ENCODE measurements at places on chromosomes 4 and X.

DNA sequence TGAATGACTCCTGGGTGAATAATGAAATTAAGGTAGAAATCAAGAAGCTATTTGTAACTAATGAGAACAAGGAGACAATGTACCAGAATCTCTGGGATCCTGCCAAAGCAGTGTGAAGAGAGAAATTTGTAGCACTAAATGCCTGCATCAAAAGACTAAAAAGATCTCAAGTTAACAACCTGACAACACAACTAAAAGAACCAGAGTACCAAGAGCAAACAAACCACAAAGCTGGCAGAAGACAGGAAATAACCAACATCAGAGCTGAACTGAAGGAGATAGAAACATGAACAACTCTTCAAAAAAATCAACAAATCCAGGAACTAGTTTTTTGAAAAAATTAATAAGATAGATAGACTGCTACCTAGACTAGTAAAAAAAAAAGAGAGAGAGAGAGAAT is 8.4 kb downstream of the CFAP299 start:
- no peak for DNase-seq

- DNase-seq, result no peak
Measured at GRCh38 chr4:138901177-138901576, 114.4 kb upstream of the NOCT start.

DNA sequence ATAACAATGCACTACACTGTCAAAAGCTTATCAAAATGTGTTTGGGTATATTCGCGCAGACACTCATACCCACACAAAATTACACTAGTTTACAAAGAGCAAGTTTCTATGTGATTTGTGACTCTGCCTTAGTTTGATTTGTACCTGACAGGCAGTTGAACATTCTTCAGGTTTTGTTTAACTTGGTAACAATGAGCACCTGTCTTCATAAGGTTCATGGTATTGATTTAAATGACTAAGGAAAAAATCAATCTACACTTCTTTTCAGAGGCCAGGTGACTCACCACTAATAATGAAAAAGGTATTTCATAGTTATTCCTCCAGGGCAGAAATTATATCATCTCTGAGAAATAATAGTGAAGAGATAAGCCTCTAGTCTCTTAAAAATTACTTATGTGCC is 1114.6 kb upstream of the AGA start:
- DNase-seq, result no peak

DNA sequence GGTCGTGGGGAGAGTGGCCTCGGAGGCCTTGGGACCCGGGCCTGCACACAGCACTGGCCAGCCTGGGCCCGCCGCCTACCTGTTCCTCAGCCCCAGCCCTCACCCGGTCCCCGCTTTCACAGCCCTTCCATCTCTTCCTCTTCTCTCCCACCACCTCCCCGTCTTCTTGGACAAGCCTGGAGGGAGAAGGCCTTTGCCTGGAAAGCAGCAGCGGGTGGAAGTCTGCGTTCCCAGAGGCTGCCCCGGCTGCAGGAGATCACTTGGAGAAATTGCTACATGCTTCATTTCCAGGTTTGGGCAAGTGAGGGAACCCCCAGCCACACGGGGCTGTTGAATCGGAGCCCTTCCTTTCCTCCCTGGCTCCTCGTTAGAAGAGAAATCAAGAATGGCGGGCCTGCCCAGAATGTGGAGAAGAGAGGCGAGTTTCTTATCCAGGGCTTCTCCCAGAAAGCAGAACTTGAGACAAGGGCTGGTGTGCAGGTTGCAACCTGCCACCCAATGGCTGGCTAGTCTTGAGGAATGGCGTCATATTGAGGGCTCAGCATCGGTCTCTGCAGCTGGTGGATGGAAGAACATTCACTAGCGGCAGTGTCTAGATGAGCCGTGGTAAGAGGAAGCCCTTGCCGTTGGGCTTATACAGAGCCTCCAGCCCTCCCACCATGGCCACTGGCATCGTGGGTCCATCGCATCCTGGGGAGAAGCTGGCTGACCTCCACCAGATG is 1.2 kb upstream of the PDZD4 start:
- no peak for DNase-seq

DNA sequence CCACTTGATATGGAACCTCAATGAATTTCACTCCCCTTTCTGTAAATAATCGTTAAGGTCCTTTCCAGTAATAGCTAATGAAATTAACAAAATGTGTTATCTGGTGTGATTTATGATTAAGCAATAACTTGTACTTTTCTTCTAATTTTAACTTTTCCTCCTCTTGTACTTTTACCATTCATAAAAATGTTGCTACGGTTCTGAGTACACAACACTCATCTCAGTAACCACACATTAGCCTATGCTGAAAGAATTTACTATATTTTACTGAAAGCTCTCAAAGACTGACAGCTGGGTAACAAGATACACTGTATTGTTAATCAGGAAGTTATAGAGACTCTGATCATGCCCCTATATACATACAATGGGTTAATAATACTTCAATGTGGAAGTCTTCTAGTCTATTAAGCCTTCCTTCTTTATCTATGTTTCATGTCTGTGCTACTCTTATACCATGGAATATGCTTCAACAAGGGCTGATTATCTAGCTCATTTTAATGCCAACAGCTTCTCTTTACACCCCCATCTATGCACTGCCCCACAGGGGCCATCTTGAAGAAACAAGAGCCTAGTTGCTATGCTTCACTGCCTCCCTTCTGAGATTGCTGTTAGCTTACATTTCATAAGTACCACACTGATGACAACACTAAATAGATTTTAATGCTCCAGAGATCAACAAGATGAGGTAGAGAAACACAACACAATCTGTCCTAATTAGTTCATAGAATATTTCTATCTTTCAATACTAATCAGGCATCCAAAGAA is 39.1 kb downstream of the LAMP2 start:
- DNase-seq, result no peak

DNA sequence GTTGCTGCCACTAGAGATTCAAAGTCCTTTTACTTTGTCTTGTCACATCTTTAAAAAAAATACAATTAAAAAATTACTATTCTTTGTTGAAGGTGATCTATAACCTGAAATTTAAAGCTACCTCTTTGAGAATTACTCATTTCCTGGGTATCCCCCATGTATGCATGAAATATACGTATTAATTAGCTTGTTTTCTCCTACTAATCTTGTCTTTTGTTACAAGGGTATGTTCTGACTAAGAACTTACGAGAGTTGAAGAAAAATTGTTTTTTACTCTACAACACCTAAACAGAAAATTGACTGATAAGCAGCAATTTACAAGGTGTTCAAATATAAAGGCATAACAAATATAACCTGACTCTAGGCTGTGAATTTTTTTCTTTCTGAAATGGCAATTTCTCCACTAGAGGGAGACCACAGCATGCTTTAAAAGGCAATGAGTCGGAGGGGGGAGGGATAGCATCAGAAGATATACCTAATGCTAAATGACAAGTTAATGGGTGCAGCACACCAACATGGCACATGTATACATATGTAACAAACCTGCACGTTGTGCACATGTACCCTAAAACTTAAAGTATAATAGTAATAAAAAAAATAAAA is 249.6 kb downstream of the OPHN1 start:
- no peak for DNase-seq

- DNase-seq, result no peak
Measured at GRCh38 chr4:75790024-75790423, 65.6 kb downstream of the USO1 start.

GRCh38 chr4:47462799-47463234 is 685 bp downstream of the COMMD8 start:
- no peak for DNase-seq

- DNase-seq, result no peak
Measured at GRCh38 chr4:146472404-146472803, 49.3 kb downstream of the SLC10A7 start.

- no peak for DNase-seq
Measured at GRCh38 chrX:46204721-46205422, 340.3 kb downstream of the ZNF674 start.

DNA sequence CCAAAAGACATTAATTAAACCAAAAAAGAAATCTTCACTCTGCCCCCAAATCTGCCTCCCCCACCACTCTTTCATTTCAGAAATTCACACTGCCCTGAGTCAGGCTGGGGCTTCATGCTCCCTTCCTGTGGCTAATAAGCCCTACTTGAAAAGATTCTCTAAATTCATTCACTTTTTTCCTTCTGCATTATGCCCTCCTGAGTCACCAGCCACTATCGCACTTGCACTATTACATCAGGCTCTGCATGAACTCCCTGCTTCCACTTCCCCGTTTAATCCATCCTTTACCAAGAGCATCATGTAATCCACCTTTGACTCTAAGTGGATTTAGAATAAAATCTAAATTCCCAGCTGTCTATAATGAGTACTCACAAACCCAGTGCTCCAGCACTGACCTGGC is 295.4 kb upstream of the KLF3 start:
- DNase-seq, result peak; percentile 53

GRCh38 chrX:16039363-16039762 is 84.0 kb upstream of the GRPR start:
- no peak for DNase-seq

DNA sequence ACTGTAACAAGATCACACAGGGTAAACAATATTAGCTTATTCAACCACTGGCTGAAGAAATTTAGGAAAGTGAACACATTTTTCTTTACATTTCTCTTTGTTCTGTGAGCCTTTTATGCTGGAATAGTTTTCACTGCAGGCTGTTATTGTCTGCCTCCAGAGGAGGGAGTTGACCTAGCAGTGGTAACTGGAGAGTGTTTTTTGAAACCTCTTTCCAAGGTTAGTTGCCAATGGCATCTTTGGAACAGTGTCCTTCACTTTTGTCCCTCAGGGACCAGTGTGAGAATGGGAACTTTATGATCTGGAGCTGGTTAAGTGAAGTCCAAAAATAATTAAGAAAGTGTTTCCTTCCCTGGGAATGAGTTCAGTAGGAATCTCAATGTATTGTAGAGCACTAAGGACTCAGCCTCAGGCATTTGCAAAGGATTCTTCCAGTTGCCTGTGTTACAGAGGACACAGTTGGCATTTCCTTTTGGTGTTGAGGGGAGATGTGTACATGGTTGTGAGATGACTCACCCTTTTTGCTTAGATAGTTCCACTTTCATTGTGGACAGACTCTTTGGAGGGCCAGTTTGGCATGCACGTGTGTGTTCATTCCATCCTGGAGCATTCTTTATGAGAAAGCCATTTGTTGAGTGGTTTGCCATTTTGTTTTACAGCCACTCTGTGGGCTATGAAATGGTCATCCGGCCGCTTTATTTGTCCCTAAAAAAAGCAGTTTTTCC is 61.3 kb downstream of the AR start:
- no peak for DNase-seq

- no peak for DNase-seq
Measured at GRCh38 chr4:168480931-168481611, 779 bp upstream of the DDX60L start.

- peak; percentile 17 for DNase-seq
Measured at GRCh38 chr4:117623326-117623725, 411.0 kb upstream of the NDST3 start.

DNA sequence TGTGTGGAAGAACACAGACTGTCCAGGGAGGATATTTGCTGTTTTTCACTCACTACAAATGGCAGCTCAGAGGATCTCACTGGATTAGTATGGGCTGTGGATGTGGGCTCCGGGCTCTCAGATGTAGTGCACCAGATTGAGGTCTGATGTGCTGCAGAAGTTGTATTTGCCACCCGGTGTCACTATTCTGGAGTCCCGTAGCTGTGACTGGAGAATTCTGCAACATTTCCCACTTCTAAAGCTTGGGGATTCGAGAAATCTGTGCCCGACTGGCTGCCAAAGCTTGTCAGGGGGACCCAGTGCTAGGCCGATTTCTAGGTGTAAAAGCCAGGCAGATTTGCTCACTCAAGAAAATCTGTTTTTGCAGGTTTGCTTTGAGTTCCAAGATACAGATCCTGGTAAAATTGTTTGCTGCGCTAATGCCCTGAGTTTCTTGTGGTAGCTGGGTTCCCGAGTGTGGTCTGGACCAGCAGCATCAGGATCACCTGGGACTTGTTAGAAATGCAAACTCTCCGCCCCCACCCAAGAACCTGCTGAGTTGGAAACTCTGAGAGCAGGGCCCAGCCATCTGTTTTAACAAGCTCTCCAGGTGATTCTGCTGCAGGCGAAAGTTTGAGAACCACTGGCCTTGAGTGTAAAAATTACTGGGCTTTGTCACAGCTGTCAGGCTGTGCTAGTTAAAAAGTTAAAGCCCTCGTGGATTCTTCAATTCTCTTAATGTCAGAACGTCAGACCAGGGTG is 18.1 kb downstream of the KIT start:
- no peak for DNase-seq

GRCh38 chrX:103211012-103211715 is 3.7 kb upstream of the BEX4 start:
- no peak for DNase-seq

DNA sequence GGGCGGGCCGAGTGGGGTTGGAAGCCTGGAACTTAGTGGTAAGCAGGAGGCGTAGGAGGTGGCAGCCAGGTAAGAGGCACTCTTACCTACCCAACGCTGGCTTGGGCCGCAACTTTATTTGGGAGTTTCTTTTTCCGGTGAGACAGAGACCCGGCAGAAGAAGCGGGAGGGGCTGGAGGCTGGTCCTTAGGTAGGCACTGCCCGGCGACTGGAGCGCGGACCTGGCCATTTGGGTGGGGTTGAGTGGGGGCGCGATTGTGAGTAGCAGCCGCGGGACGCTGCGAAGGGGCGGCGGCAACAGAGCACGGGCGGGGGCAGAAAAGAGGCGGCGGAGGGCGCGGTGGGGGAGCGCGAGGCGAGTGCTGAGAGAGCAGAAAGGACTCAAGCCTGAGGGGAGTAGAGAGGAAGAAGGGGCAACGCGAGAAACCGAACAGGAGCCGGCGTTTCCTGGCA is 334 bp upstream of the POU4F2 start:
- DNase-seq, result no peak

DNA sequence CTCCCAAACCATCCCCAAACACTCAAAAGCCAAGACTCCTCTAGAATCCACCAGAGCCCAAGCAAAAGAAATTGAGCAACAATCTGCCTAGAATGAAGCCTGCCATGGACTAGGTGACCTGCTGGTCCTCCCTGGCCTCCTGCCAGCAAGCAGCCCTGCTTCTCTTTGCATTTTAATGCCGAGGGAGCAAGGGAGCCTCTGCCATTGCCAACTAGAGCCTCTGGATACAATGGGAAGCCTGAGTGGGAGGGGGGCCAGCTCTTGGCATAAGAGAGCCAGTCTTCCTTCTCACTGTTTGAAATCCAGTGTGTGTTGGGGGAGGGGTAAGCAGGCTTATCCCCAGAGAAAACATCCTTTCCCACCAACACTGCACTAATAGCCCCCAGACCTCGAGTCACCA is 1.5 kb upstream of the GDPD2 start:
- DNase-seq, result no peak

GRCh38 chrX:8897259-8897658 is 96.1 kb upstream of the FAM9A start:
- DNase-seq, result no peak

GRCh38 chr4:177401658-177402273 is 40.5 kb downstream of the AGA start:
- no peak for DNase-seq
